ENCODE measurements at places on chromosomes 2 and 18. TPM values are rescaled to one million over a fixed set of nuclear protein-coding genes. Genes with fewer than 3 reads are reported as not detected.

DNA sequence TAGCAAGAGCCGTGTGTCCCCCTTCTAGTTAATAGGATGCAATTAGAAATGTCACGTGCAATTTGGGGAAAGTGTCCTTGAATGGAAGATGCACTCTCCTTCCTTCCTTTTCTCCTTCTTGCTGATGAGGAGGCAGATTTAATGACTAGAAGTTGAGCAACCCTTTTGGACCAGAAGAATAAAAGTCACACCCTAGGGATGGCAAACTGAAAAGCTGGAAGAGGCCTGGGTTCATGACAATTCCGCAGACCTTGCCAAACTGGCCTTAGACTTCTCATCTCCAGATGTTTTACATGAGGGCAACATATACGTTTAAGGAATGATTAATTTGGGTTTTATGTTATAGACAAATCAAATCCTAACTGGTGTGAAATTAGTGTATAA is 38.6 kb upstream of the NCOA1 start:
- DNase-seq, result no peak

DNA sequence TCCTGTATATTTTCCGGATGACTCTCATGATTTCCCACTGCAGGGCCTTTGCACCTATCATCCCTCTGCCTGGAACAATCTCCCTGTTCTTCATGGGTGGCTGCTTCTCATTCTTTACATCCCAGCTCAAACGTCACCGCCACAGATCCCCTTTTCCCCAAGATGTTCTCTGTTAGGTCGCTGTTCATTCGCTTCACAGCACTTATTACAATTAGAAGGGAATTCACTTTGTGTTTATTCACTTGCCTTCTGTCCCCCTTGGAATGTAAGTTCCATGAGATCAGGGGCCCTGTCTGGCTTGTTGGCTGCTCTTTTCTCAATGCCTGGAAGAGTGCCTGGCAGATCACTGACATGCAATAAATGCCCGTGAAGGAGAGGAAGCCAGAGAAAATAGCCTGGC is 106.7 kb downstream of the FOXI3 start:
- no peak for DNase-seq

HOXD13 gene
- not detected for total RNA-seq

DSC3 gene
- not detected for total RNA-seq

DNA sequence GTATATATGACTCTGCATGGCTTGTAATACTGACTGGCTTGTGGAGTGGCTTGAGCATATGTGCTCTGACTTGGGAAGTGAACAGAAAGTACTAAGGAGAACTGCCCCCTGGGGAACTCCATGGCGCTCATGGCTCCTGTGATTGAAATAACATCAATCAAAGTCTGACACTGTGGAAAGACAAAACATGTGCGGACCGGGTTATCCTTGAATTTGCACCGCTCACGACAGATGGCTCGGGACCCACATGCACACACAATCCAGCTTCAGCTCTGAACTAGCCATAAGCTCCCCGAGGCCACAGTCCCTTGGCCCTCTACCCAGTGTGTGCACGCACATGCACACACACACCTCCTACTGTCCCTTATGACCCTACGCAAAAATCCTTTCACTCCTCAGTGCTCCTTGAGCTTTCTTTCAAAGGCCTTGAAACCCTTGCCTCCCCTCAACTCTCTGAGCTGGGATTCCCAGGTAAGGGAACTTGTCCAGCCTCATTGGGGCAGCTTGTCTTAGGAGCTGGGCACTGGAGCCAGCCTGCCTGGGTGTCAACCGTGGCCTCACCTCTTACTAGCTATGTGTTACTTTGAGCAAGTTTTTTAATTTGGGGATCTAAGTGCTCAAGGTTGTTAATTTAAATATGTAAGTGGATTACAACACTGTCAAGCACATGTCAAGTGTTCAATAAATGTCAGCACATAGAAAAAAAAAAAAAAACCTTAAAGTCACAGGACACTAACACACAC is 43.6 kb downstream of the MRPS5 start:
- no peak for DNase-seq

SKA1 gene
- not detected for total RNA-seq

GRCh38 chr2:63614448-63614968 is 25.7 kb downstream of the MDH1 start:
- no peak for DNase-seq

- DNase-seq, result no peak
These were observed 78.9 kb downstream of the UXS1 start for GRCh38 chr2:106115250-106115649.

HRH4 gene
- not detected for total RNA-seq

DNA sequence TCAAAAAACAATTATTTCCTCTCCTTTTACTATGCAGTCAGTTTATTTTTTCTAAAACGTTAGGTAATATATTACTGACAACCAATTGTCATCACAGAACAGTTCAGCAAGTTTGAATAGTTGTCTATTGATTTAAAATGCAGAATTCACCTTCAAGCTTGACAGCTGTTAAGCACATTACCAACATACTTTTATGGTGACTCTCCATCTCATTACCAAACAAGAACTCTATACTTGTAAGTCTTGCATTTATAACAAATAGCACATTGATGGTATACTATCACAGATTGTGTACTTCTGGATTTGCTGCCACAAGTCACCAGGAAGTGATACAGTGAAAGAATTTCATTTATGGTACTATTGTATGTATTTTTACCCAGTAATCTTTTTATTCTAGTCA is 99.4 kb upstream of the PPP1CB start:
- DNase-seq, result no peak

PMS1 gene
- total RNA-seq, result 44.4 TPM

DNA sequence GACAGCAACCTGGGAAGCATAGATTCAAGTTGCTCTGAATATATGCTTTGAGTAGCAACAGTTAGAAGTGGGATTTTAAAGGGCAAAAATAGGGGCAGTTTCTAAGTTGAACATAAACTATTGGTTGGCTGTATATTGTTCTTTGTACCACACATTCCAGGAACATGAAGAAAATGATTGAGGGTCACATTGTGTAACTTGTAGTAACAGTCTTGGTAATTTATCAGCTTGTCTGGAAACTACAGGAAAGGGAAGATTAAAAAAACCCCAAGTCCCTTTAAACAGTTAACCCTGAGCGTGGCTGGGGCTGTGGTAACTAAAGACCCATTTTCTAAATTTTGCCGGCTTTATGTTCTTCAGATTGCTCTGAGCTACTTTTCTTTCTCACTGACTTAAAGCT is 7.4 kb downstream of the PLEKHB2 start:
- DNase-seq, result no peak

UGT1A1 gene
- not detected for total RNA-seq

GRCh38 chr18:39685303-39685902 is 2119.8 kb upstream of the CELF4 start:
- no peak for DNase-seq

- no peak for DNase-seq
These were observed 41.2 kb upstream of the PEX13 start for GRCh38 chr2:60976256-60976850.

DNA sequence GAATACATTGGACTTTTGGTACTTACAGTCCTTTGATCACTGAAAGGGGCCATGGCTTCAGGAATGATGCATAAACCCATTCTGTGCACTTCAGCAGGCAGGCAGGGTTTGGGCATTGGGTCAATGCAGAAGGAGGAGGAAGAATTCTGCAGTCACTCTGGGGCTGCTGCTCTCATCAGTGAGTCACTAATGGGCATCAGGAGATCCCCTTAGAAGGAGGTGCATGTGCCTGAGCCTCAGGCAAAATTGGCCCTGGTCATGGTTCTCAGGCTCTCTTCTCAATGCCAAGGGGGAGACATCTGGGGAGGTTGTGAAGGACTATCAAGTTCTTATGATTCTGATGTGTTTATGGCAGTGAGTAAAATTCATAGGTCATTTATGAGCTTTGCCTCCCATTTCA is 52.0 kb upstream of the TNP1 start:
- DNase-seq, result no peak

DNA sequence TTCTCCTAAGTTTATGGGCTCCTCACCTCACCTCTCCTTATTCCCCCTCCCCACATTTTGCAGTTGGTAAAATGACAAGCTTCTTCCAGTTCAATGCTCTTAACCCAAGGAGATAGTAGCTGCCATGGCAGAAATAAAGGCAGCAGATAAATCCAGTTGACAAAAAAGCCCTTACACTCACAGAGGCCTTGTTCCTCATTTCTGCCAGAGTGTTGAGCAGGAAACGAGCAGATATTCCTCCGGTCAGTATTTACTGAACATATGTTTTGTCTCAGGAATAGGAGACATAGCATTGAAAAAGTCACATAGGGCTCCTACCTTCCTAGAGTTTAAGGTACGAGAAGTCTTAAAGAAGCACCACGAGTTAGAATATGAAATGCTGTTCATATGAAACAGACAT is 493.7 kb upstream of the TNP1 start:
- DNase-seq, result no peak

ANTXR1 gene
- 33.2 TPM for total RNA-seq

DNA sequence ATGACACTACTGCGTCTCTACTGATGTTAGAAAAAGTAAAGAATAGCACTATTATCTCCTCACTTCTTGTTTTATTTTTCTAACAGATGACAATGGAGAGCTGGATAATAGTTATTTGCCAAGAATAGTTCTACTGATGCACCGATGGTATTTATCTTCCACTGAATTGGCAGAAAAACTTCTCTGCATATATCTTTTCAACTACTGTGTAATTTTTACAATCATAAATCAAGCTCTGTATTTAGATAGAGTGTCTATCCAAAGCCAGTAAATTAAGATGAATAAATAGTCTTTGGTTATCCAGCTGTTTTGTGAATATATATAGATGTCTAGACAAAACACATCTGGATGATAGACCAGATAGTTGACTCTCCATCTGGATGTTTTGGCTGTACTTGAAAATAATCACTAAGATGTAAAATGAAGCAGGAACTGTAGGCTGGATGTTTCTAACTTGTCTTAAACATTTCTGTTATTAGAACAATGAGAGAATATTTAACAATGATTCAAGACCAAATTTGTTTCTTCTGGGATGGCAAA is 40.1 kb downstream of the RASGRP3 start:
- DNase-seq, result no peak

DNA sequence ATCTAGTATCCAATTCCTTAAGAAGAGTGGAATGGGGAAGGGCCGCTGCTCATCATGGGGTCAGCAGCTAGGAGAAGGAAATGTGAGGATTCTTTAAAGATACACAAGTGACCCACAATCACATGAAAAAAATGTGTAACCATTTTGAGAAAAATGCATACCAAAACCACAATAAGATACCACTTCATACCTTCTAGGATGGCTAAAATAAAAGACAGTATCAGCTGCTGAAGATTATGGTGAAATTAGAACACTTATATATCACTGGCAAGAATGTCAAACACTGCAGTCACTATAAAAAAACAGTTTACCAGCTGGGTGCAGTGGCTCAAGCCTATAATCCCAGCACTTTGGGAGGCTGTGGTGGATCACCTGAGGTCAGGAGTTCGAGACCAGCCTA is 67.9 kb downstream of the C2orf74 start:
- no peak for DNase-seq

DNA sequence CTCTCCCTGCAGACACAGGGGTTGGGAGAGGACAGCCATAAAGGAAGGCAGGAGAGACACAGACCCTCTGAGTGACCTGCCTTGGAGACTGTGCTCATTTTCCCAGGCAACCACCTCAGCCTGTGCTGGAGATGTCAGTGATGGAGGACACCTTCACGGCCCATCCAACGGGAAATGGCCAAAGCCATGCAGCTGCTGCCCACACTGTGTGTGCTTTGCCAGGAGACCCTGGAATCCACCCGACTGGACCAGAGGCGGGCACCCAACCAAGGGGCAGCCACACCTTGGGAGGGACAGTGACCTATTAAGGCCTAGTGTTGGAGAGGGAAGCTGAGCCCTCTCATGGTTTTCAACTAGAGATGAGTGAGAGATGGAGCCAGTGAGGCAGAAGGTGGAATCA is 192.5 kb downstream of the SMAD2 start:
- no peak for DNase-seq

DNA sequence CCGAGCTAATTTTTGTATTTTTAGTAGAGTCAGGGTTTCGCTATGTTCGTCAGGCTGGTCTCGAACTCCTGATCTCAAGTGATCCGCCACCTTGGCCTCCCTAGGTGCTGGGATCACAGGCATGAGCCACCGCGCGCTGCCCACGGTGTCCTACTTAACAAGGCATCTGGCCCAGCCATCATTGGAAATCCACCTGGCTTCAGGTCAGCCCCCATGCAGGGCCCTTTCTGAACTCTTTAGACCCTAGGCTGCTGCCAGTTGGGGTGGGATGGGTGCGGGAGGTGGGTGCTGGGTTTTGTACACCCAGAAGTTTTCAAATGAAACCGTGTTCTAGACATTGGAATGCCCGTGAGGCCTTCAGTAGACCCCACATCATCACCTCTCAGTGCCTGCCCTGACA is 26.6 kb upstream of the NT5DC4 start:
- DNase-seq, result no peak

- no peak for DNase-seq
These were observed 4.7 kb downstream of the PLCL1 start for GRCh38 chr2:197809064-197809463.

GRCh38 chr2:227363756-227364155 is 15.3 kb downstream of the TM4SF20 start:
- DNase-seq, result no peak

ANKRD29 gene
- 26.0 TPM for total RNA-seq

- DNase-seq, result no peak
These were observed 30.0 kb downstream of the MYO7B start for GRCh38 chr2:127565261-127566138.

DNA sequence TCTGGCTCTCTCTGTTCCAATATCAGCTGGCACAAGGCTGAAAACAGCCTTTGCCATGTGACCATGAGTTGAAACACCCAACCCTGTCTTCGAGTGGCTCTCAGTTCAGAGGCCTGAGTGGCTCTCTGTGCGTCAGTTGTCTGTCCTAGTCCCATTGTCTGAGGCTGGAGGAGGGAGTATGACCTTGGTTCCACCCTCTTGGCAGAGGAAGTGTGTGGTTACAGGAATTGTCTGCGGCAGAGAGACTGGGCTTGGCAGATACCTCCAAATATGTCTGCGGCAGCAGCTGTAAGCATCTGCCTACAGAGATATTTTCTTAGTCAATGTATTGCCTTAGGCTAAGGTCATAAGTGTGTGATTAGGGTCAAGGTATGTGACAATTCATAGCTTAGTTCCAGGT is 32.6 kb downstream of the CNGA3 start:
- no peak for DNase-seq

- no peak for DNase-seq
These were observed 69.1 kb upstream of the KCNE4 start for GRCh38 chr2:222982909-222983265.

- no peak for DNase-seq
These were observed 12.1 kb upstream of the ARHGEF4 start for GRCh38 chr2:130824492-130825061.

- DNase-seq, result no peak
These were observed 35.5 kb downstream of the ACVR1 start for GRCh38 chr2:157840568-157841156.
